Activated T-cell treated with anti-CD3 and anti-CD28 coated beads for 24 hours (primary cell): ENCODE measurements at places on chromosomes 1 and 21.

- peak; percentile 82 for DNase-seq
These were observed 160.8 kb downstream of the ZSCAN20 start for GRCh38 chr1:33633019-33633801.

- no peak for DNase-seq
These were observed 22.0 kb downstream of the EIF2B3 start for GRCh38 chr1:44964396-44964795.

DNA sequence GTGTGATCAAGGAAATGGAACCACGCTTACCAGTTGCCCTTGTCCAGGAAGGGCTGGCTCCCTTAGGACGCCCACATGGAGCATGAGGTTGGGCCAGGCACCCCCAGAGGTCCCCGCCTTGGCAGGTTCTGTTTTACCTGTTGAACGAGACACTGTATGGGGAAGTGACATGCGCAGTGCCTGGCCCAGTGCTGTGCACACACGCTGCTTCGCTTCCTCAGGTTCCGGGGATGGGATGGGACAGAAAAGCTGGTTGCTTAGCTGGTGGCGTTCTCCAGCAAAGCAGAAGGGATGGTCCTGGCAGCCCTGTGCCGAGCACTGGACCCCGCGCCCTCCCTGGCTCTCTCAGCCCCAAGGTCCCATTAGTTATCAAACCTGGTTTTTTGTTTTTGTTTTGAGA is 20.7 kb downstream of the SLC66A1 start:
- DNase-seq, result no peak

DNA sequence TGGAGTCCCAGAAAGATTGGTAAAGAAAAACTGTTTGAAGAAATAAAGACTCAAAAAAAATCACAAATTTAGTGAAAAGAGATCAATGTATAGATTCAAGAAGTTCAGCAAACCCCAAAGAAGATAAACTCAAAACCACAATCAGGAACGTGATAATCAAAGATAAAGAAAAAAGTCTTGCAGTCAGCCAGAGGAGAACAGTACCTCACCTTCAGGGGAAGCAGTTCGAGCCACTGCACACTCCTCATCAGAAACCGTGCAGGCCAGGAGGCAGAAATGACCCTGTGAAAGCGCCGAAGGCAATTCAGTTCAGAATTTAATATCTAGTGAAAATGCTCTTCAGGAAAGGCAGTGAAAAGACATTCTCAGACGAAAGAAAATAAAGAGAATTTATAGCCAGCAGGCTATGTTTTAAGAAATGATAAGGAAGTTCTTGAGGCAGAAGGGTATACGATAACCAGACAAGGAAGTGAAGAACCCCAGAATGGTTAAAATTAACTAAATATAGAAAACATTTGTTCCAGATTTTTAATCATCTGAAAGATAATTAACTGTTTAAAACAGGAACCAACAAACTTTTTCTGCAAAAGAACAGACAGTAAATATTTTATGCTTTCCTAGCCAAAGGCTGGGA is 13.5 kb upstream of the SUMO3 start:
- no peak for DNase-seq

GRCh38 chr1:75954586-75954985 is 22.4 kb upstream of the ASB17 start:
- DNase-seq, result no peak

DNA sequence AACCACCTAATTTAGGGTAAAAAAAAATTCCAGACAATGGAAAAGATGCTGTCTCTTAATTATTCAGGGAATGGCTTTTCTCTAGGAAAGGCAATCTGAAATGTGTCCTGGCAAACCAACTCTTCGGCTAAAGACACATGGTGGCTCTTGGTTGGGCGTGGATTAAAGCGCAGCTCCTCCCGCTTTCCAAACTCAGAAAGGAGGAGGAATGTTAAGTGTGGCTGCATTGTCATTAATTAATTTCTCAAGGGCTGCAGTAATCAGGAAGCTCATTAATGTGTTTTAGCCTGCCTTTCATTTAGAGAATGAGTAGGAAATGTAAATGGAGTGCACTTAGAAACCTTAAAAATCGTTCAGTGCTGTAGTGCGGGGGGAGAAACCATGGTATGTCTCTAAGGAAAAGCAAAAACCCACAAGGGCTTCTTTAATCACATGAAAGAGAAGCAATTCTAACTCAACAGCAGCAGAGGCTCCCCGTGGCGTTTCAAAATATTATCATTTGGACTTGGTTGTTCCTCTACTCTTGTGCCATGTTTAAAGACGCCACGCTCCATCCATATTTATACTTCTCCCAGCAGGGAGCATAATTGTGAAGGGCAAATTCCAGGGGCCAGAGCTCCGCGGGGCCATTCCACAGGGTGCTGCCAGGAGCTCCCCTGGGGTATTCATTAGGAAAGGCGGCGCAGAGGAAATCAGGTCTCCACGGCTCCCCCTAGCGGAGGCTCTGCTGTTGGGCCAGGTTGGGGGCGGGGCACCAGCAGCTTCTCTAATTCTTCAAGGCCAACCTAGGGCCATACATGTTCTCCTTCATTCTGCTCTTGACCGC is 91.9 kb upstream of the SSX2IP start:
- peak; percentile 70 for DNase-seq

GRCh38 chr1:19651141-19651737 is 7.1 kb downstream of the NBL1 start:
- DNase-seq, result no peak

DNA sequence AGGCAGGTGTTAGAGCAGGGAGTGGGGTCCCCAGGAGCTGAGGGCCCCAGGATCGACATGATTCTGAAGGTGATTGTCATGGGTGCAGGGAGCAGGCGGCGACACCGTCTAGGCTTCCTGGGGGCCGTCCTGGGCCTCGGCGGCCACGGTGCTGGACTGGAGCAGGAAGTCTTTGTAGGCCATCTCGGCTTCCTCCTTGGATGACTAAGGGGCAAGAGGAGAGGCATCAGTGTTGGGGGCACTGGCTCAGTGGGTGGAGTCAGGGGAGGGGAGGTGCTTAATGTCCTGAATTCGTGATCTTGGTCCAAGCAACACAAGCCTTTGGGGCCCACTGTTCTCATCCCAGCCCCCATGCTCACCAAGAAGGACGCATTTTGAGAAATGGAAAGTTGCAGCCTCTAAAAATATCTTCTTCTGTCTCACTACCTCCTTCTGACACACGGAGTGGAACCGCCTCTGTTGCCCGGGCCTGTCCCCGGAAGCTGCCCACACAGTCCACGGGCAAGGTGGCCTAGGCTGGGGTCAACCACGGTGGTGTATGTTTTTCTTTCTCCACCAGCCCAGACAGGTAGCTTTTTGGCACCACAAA is 8.6 kb upstream of the FCMR start:
- DNase-seq, result no peak

DNA sequence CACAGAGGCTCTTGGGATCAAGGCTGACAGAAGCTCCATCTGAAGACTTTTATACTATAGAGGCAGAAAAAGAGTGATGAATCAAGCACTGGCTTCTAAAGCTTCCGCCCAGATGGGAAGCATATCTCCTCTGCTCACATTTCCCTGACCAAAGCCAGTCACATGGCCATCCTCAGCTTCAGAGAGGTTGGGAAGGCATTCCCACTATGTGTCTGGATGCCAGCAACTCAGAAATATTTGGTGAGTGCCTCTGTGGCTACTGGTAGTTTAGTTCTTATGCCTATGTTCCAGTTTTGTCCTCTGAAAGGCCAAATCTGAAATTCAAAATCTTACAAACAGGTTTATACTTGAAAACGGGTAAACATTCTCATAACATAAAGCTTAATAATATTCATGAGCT is 9.9 kb upstream of the DISC1 start:
- DNase-seq, result no peak

- no peak for DNase-seq
These were observed 32.8 kb upstream of the SLC45A1 start for GRCh38 chr1:8285103-8285502.

GRCh38 chr1:46652321-46653100 is 15.7 kb downstream of the ATPAF1 start:
- DNase-seq, result no peak

GRCh38 chr1:117267232-117267774 is 56.6 kb upstream of the VTCN1 start:
- DNase-seq, result no peak
